Jurkat, Clone E6-1 (cell line): ENCODE measurements at places on chromosomes 7 and 10.
A peak's percentile ranks its signal among the peaks of the same experiment; 100 is the strongest.

GRCh38 chr7:151717415-151717814, 159.5 kb downstream of the PRKAG2 start:
- no peak for DNase-seq

DNA sequence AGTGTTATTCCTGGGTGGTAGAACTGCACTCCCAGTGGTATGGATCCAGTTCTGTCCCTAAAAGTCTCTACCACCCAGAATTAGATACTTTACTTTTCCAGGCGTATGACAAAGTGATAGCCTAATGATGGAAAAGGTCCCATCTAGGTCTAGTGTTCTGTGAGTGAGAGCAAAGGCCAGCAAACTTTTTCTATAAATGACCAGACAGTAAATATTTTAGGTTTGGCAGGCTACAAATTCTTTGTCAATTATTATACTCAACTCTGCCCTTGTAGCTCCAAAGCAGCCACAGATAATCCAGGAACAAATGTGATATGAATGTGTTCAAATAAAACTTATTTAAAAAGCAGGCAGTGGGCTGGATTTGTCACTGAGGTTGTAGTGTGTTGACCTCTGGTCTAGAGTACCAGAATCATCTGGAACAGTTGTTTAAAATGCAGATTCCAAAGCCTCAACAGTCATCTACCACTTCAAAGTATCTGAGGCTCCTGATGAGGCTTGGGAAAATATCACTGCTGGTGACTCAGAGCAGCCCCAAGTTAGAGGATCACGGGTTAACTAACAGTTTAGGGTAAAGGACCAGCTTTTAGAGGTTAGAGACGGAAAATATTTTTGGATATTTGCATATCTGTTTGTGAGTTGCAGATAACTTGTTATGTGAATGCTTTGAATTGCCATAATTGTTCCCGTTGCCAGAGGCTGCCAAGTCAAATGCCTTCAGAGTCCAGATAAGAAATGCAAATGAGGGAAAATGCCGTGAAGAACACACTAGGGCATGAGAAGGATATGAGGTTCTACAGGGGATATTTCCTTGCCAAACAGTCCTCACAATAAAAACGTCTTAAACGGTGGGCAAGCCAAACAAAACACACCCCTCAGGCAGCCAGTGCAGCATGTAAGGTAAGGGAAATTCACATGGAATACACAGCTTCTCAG, 19.4 kb downstream of the NRAP start:
- DNase-seq, result no peak

GRCh38 chr7:22697876-22698606, 29.0 kb upstream of the IL6 start:
- DNase-seq, result no peak

DNA sequence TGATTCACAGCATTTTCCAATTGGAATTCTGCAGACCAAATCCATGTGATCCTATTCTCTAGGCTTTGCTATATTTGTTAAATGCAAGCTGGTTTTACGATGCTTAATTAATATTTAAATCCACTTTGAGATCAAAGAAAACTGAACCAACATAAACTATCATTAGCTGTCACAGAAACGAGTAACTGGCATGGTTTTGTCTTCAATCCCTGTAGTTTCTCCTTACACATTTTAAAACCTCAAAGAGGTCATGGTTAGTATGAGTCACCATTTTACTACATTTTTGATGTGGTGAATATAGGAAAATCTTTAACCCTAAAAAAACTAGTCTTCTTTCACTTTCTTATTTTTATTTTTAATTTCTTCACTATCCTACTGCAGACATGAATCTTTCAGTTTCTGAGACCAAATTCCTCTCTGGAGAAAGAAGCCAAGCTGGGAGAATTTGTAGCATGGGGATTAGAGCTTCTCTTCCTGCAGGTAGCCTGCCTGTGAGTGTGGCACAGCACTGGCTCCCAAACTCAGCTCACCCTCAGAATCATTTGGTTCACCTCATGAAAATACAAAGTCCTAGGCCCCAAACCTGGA, 8.7 kb upstream of the LIPM start:
- peak; percentile 53 for DNase-seq

DNA sequence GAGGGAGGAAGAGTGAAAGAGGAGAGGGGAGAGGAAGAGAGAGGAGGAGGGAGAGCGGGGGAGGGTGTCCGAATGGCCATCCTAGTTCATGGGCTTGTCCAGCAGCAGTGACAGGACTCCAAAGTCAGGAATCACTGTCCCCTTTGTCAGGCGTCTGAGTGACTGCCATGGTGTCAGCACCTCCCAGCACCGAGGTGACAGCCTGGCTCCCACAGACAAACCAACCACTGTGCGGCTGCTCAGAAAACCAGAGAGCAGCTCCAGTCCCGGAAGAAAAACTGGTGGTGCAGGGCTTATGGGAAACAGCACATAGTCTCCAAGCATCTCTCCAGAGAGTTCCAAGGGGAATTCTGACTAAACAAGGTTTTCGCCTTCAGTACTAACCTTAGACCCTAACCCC, 18.9 kb upstream of the FGFR2 start:
- no peak for DNase-seq

GRCh38 chr7:94933256-94933990, 26.0 kb downstream of the PPP1R9A start:
- DNase-seq, result no peak

GRCh38 chr10:72727130-72727529, 35.2 kb downstream of the MCU start:
- DNase-seq, result no peak

- no peak for DNase-seq
Observed at GRCh38 chr10:109475711-109476421, 447.4 kb downstream of the XPNPEP1 start.

DNA sequence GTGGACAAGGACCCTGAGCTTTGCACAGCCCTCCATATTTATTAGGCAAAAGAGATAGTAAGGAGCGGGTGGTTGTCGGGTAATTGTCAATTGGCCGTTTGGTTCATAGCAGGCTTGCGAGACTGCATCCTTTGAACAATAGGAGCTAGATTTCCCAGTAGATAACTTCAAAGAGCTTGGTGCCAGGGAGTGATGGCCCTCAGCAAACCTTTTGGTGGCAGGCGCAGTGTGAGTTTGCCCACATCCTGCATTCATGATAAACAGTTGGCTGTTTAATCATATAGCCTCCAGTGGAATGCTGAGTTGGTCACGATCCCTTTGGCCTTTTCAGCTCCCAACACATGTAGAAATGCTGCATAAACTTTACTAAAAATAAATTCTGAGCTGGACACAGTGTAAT, 156.9 kb downstream of the AKR1D1 start:
- DNase-seq, result peak; percentile 85

- no peak for DNase-seq
Observed at GRCh38 chr10:118392761-118393160, 50.6 kb upstream of the FAM204A start.

DNA sequence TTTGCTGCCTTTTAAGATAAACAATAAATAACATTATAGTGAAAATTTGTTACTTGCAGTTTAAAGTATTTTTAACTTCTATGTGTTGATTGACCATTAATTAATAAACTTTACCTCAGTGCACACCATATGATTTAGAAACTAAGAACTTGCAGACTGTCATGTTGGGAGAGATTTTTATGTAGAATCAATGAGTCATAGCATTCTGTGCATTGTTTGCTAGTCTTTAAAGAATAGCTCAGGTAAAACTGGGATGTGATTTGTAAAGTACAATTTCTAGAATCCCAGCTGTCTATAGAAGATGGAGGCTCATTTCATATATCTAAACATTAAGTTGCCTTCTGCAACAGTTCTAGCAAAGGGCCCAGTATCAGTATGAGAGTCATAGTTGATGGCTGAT, 199.6 kb upstream of the SEMA3A start:
- DNase-seq, result no peak

- DNase-seq, result no peak
Observed at GRCh38 chr7:138095972-138096935, 20.0 kb downstream of the AKR1D1 start.

DNA sequence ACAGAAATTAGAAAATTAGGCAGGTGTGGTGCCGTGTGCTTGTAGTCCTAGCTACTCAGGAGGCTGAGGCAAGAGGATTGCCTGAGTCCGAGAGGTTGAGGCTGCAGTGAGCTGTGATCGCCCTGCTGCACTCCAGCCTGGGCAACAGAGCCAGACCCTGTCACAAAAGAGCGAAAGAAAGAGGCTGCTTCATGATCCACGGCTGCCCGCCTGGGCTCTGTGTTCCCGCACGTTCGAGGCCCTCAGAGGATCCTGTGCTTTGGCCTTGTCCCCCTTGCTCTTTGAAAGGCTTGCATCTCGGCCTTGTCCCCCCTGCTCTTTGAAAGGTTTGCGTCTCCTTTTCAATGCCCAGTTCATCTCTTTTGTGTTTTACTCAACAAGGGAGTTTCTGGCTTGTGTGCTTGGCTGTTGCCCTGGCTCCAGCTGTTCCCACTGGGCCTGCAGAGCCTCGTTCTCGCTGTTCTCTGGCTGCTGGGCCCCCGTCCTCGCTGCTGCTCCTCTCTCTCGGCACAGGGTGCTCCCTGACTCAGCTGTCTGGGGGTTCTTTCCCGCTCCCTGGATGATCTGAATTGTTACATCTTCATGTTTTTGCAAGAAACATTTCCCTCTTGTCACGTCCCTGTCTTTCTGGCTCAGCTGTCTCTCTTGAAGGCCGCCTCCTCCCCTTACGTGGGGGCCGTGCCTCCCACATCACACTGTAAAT, 45.1 kb upstream of the INPP5A start:
- DNase-seq, result no peak

DNA sequence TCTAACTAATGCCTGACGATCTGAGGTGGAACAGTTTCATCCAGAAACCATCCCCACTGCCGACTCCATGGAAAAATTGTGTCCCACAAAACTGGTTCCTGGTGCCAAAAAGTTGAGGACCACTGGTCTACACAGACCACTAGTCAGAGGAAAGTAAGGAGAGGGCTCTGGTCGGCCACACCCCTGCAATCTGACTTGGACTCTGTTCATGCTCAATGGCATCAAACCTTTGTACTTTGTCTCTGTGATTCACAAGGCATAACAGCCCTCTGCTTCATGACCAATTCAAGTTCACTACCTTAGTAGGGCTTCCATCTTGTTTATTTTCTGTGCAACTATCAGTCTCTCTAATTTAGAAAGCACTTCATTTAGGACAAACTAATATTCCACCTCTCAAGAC, 1.8 kb downstream of the TUBAL3 start:
- DNase-seq, result no peak

DNA sequence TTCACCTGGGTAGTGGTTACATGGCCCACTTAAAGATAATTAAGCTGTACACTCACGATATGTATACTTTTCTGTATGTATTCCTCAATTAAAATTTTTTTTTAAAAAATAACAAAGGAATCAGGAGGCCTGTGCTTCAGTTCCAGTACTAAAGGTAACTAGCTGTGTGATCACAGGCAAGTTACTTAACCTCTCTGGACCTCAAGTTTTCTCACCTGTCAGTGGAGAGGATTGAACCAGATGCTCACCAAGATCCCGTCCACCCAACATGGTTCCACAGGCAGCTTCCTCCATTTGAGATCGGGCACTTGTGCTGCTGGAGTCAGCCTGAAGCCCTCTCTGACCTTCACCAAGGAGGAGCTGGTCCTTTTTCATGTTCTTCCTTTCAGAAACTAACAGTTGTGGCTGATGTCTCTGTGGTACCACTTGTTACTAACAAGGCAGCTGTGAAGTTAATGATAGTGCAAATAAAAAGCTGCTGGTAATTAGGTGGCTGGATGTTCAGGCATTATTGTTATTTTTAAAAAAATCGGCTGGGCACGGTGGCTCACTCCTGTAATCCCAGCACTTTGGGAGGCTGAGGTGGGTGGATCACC, 29.4 kb upstream of the SMNDC1 start:
- DNase-seq, result no peak

DNA sequence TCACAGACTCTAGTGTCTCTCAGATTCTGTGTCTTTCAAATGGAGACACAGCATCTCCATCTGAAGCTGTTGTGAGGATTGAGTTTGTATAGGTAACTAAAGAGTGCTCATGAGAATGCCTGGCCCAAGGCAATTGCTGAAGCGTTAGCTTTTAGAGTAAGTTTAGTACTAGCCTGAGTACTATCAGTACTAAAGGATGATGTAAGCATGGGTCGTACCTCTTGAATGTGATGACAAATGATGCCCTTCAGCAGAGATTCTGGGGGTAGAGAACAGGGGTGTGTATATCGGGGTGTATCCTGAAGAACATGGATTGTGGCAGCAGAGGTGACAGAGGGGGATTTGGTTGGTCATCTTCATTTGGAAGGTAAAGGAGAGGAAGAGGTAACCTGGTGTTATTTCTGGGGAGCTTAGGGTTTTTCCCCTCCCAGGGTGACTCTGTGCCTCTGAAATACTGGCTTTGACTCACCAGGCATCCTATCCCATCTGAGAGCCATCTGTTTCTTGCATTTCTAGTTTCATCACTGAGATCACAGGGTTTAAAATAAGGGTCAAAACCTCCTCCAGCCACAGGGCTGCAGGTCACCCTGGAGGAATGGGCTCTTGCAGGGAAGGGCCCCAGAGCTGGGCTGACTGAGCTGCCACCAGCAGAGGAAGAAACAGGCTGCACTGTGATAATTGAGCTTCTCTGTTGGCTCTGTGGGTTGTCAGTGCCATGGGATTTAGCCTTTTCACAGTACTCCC, 756.0 kb downstream of the KCNMA1 start:
- no peak for DNase-seq

DNA sequence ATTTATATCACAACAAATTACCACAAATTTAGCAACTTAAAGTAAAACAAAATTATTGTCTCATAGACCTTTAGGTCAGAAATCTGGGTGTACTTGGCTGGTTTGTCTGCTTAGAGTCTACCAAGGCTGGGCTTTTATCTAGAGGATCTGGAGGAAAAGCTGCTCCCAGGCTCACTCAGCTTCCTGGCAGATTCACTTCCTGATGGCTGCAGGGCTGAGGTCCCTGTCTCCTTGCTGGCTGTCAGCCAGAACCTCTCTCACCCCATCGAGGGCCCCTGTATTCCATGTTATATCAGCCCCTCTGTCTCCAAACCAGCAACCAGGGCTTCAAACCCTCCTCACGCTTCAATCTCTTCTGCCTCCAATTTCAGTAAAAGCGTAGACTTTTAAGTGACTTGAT, 734.9 kb downstream of the NRG3 start:
- DNase-seq, result no peak

- DNase-seq, result no peak
Observed at GRCh38 chr7:157519798-157520244, 183.0 kb downstream of the DNAJB6 start.

DNA sequence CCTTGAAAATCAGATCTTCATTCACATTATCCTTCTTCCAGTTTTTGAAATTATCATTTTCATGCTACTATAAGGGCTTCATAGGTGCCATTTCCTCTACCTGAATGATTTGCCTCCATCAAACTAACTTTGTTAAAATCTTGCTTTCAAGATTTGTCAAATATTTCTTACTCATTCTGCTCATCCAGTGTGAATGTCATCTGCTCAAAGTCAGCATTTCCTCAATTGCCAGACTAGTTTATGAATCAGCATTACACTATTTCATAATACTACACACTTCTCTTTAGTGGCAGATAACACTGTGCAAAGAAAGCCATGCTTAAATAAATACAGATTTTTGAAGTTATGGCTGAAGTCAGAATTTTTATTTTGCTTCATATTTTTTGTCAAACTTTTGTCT, 21.3 kb upstream of the LIPF start:
- DNase-seq, result no peak
